ENCODE measurements at places on chromosomes 5 and 9.

GRCh38 chr9:128824911-128825310 lies 4.7 kb downstream of the SPOUT1 start:
- no peak for DNase-seq

DNA sequence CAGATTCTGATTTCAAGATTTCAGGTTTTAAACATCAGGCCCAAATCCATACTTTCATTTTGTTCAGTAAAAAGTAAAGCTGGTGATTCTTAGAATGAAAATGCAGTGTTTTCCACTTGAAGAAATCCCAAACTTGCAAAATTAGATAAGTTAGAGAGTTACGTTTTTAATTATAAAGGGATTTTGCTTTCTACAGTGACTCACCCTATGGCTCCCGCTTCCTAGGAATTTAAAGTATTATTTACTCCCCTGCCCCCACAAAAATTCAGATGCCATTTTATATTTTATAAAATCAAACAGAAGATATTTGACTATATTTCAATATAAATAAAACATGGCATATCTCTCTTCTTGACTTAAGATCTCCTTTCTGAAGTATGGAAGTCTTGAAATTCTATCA lies 402.9 kb downstream of the ZSWIM6 start:
- no peak for DNase-seq

- DNase-seq, result no peak
Observed at GRCh38 chr5:37494756-37495155, 115.6 kb downstream of the WDR70 start.

DNA sequence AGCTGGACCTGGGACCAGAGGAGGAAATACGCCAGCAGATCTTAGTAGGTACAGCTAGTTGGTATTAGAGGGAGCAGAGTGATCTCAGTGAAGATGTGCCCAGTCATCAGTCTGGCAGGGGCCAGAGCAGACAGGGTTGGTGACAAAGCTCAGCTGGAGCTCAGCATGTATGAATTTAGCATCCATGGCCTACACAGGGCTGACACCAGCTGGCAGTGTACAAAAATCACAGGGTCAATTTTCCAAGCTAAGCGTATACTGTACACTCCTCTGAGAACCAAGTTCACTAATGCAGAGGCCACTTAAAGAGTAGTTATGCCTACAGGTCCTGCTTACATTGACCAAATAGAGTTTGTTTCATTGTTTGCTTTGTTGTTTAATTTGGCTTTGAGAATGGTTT lies 146.6 kb downstream of the SLC24A2 start:
- DNase-seq, result no peak

Data from muscle of arm (tissue), 14 donors.